ENCODE measurements at places on chromosomes 13 and 19. TPM values are rescaled to one million over a fixed set of nuclear protein-coding genes. Genes with fewer than 3 reads are reported as not detected.

The KIRREL2 gene
- total RNA-seq: 2.2 TPM

The DUS3L gene
- total RNA-seq: 25.2 TPM

The SULT2B1 gene
- total RNA-seq: 0.09 TPM

The NAT14 gene
- total RNA-seq: 116 TPM

The SACS gene
- total RNA-seq: 11.4 TPM

The IFNL1 gene
- total RNA-seq: not detected

The DZIP1 gene
- total RNA-seq: 7.0 TPM

The TPTE2 gene
- total RNA-seq: 0.05 TPM

The SIGLEC7 gene
- total RNA-seq: 2.0 TPM

The ZNF211 gene
- total RNA-seq: 18.2 TPM

The WBP4 gene
- 15.2 TPM for total RNA-seq

The PSPC1 gene
- total RNA-seq: 71.2 TPM

The PGLYRP1 gene
- 4.3 TPM for total RNA-seq

The KLK2 gene
- under 0.01 TPM for total RNA-seq

The PTPRH gene
- total RNA-seq: 0.28 TPM

The TUBB4A gene
- 0.24 TPM for total RNA-seq

The NFIX gene
- total RNA-seq: 2.0 TPM

The OR7A10 gene
- total RNA-seq: not detected

The C19orf38 gene
- total RNA-seq: 7.1 TPM

The S1PR5 gene
- total RNA-seq: 0.61 TPM

The ZNF829 gene
- total RNA-seq: 4.0 TPM

The GAPDHS gene
- total RNA-seq: 0.19 TPM

The LILRA5 gene
- 1.5 TPM for total RNA-seq

The THOP1 gene
- total RNA-seq: 62.7 TPM

The SLC25A41 gene
- total RNA-seq: 0.05 TPM

The GPR4 gene
- 0.09 TPM for total RNA-seq

The SYNGR4 gene
- not detected for total RNA-seq

Measured in thymus (tissue), 14 donors.